ENCODE measurements at places on chromosomes 16 and 17.

DNA sequence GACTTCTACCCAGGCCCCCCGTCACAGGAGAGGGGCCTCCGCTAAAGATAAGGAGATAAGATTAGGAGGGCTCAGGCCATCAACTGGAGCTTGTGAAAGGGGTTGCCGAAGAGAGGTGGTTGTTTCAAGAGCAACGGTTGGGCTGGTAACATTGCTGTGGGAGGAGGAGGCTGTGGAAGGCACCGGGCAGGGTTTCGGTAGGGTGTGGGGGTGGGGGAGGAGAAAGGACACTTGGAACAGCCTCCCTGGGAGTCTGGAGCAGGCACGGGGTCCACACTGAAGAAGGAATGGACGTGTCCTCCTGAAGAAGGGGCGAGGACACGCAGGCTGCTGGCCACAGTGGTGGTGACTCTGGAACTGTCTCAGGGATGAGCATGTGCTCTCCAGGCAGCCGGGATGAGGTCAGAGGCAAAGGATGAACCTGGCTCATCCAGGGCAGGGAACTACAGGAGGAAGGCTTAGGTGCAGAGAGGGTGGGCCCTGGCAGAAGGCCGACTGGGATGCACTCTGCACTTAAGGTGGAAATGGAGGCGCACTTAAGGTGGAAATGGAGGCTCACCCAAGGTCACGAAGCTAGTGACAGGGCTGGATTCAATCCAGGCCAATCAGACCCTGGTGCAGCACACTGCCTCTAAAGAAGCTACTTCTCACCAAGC lies 1.2 kb upstream of the EPX start:
- no peak for DNase-seq

GRCh38 chr16:75620326-75621169 lies 2.5 kb downstream of the ADAT1 start:
- DNase-seq = no peak

DNA sequence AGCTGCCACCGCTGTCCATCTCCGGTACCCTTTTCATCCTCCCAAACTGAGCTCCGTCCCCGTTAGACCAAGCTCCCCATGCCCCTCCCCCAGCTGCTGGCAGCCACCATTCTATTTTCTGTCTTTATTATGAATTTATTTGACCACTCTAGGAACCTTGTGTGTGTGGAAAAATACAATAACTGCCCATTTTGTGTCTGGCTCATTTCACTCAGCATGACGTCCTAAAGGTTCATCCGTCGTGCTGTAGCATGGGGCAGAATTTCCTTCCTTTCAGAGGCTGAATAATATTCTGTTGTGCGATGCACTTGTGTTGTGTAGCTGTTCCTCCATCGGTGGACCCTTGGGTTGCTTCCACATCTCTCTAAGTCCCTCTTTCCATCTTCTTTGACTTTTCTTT lies 263.1 kb downstream of the SEC14L1 start:
- no peak for DNase-seq

GRCh38 chr16:77881355-77882030 lies 93.1 kb downstream of the VAT1L start:
- DNase-seq = no peak

- no peak for DNase-seq
Observed at GRCh38 chr17:3034578-3034920, 28.9 kb downstream of the OR1D5 start.

DNA sequence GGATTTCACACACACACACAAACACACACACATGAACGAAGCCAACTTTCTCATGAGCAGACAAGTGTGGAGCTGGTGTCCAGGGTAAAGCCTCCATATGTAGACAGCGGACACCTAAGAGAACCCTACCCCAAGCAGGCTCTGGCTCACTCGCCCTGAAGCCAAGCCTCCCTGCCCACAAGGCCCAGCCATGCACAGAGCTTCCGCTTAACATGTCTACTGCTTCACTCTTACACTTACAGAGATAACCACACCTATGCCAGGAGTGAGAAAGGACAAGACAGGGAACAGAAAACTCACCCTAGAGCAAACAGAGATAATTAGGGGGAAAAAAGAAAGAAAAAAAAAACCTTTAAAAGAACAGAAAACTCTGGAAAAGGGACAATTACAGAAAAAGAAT lies 67.5 kb downstream of the CYTH1 start:
- DNase-seq = no peak

DNA sequence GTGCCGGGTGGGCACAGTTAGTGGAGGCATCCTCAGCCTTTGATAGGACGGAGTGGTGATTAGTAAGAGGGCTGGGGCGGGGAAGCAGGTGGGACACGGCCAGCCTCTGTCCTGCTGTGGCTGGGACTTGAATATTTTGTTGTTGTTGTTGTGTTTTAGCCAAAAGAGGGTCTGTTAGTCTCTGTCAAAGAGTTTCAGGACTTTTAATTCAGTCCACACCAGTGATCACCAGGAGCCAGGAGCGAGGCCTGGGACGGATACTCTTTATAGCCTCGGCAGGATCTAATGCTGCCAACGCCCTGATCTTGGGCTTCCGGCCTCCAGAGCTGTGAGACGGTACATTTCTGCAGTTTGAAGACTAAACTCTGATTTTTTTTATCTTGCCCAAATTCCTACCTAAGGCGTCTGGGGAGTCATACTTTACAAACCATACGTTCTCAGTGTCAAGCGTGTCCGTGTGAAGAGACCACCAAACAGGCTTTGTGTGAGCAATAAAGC lies 2.9 kb upstream of the RNF213 start:
- DNase-seq = no peak

DNA sequence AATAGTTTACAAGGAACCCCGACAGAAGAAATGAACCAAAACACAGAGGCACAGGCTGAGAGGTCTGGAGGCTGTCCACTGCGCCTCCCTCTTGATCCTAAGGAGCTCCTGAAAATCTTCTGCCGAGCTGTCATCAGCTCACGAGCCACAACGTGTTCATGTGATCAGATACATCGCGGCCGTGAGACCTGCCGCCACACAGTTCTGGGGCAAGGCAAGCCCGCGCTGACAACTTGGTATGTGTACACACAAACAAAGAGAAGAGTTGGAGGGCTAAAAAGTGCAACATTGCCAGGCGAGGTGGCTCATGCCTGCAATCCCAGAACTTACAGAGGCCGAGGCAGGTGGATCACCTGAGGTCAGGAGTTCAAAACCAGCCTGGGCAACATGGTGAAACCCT lies 7.6 kb downstream of the EXOC7 start:
- DNase-seq = no peak

- no peak for DNase-seq
Observed at GRCh38 chr16:27298132-27298531, 15.6 kb upstream of the IL4R start.

DNA sequence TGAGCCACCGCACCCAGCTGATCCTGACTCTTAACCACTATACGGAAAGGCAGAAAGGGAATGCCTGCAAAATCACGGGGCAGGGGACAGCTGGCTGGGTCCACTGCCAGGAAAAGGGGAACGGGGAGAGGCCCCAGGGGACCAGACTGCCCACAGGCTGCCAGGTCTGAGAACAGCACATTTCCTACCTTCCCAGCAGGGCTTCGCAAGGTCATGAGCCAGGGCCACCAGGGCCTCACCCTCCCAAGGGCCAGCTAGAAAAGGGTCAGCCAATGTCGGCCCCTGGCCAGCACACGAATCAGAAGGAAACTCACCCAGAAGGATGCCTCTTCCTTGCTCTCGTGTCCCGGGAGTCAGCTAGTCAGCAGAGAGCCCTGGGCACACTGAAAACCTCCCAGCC lies 118.4 kb downstream of the ZNF423 start:
- DNase-seq = no peak

DNA sequence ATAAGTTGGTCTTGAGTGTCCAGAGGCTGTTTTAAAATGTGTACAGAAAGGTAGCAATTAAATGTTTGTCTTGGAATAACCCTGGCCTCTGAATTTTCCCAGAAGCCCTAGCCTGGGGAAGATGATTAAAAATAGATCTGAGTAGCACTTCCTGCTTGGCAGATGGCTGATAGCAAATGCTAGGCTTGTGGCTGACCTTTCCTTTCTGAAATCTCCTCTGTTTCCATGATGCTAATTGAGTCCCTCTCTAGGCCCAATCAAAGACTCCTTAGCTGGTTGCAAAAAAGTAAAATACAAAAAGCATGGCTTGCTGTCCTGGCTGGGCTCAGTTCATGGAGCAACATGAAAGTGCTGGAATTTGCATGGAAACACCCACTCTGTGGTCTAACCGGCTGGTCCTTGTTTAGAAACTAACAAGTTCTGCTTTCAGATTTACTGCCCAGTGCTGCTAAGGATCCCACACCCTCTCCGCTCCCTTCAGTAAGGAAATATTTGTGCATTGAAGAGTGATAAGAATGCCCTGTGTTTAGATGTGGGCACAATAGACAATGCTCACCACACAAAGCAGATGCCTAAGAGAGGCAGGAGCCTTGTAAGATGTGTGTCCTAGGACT lies 40.8 kb downstream of the YPEL2 start:
- peak; percentile 67 for DNase-seq
